ENCODE measurements at places on chromosomes 16 and 17.

- DNase-seq, result no peak
Measured at GRCh38 chr17:17189559-17189958, 16.6 kb downstream of the PLD6 start.

- no peak for DNase-seq
Measured at GRCh38 chr16:88715312-88716190, 9.2 kb downstream of the CTU2 start.

DNA sequence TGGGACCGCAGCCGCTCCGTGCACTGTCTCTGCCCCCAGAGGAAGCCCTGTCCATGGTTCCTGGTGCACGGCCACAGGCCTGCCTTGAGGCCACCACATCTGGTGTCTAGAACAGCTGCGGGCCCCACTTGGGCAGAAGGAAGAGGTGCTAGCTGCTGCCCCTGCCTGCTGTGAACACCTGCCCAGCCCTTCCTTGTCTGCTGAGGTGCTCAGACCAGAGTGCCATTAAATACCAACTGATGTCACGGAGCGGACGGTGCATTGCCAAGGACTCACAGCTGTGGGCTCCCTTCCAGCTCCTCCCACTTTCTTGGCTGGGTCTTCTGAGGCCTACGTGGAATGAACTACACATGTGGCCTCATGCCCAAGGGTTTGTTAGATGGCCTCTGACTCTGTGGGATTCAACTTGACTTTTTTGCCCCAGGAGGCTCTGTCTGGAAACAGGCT, 146.1 kb downstream of the RAB11FIP4 start:
- DNase-seq, result no peak

DNA sequence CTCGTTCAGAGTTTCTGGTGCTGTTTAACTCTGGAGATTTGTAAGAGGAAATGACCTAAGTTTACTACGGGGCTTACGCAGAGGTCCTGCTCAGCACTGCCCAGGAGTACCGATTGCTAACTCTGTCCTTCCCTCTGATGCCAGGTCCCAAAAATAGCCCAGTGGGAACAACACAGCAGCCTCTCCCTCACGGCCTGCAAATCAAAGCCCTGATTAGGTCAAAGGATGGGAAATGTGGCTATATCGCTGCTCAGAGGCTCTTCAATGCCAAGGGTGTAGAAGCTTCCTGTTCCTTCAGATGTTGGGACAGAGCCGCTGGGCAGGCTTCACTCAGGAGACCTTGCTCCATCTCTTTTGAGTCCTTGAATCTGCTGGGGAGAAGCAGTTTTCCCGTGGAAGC, 174.2 kb upstream of the KCNJ16 start:
- DNase-seq, result no peak

GRCh38 chr16:3112881-3113574, 642 bp downstream of the ZNF205 start:
- DNase-seq, result no peak

- no peak for DNase-seq
Measured at GRCh38 chr17:9054126-9054975, 33.0 kb downstream of the NTN1 start.

- DNase-seq, result no peak
Measured at GRCh38 chr17:10010752-10011151, 105.7 kb upstream of the RCVRN start.

DNA sequence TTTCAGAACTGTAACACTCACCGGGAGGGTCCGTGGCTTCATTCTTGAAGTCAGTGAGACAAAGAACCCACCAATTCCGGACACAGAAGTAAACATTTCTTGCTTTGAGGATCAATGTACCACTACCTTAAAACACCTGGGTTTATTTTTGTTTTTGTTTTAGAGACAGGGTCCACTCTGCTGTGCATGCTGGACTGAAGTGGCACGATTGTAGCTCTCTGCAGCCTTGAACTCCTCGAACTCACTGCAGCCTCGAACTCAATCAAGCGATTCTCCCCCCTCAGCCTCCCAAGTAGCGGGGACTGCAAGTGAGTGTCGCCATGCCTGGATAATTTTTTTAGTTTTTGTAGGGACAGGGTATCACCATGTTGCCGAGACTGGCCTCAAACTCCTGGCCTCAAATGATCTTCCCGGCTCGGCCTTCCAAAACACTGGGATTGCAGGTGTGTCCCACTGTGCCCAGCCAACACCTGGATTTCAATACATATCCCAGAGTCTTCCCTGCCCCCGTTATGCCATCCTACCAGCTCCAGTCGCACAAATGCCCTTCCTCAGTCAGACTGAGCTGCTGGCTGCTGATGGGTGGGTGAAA, 13.0 kb upstream of the CES4A start:
- DNase-seq, result no peak

- DNase-seq, result peak; percentile 21
Measured at GRCh38 chr17:64741038-64741641, 79.0 kb upstream of the SMURF2 start.

- no peak for DNase-seq
Measured at GRCh38 chr16:3137267-3137666, 2.4 kb downstream of the ZNF213 start.

- DNase-seq, result peak; percentile 47
Measured at GRCh38 chr17:82775001-82775823, 23.3 kb downstream of the TBCD start.

DNA sequence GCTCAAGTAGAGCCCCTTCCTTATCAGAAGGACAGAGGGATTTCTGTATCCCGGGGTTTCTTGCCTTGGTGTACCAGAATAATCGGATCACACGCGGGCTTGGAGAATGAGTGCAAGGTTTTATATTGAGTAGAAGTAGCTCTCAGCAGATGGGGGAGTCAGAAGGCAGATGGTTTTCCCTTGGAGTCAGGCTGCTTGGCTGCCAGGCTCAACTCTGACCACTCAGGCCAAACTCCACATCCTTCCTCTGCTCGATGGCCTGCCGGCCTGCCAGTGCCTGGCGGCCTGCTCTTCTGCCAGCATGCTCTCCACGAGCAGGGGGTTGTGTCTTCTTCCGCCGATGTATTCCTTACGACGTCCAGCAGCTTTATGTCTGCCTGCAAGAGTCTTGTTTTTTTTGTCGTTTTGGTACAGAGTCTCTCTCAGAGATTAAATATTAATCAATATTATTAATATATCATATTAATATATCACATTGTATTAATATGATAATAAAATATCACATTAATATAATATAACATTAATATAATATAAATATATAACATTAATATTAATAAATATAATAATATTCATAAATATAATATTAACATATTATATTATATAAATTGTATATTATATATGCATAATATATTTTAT, 229.2 kb upstream of the WSCD1 start:
- DNase-seq, result no peak

All from Jurkat, Clone E6-1 (cell line).